ENCODE measurements at places on chromosomes 4 and X.

GRCh38 chr4:73885574-73886267 is 16.5 kb downstream of the CXCL1 start:
- DNase-seq = no peak

DNA sequence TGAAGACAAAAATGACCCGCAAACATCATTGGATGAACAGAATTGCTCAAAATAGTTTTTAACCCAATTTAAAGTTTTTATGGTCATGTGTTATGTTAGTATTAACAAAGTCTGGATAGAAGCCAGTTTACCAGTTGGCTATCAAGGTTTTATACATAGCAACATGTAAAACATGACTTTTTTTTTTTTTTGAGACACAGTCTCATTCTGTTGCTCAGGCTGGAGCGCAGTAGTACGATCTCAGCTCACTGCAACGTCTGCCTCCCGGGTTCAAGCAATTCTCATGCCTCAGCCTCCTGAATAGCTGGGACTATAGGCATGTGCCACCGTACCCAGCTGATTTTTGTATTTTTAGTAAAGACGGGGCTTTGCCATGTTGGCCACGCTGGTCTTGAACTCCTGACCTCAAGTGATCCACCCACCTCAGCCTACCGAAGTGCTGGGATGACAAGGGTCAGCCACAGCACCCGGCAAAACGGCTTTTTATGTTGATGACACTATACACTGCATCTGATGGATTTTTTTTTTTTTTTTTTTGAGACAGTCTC is 3.4 kb downstream of the SAT1 start:
- DNase-seq = no peak

DNA sequence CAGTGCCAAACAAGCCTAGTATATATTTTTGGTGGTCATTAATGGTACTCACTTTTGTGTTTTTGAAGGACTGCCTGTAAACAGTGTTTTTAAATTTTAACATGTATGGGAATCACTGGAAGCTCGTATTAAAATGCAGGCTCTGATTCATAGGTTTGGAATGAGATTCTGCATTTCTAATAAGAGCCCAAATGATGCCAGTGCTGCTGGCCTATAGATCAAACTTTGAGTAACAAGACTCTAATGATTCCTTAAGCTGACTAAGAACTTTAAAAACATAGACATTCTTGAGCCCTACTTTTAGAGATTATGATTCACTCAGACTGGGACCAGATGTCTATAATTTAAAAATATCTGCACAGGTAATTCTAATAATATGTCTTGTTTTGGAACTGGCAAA is 823.2 kb upstream of the LCORL start:
- no peak for DNase-seq

GRCh38 chr4:117466388-117466787 is 381.0 kb upstream of the TRAM1L1 start:
- no peak for DNase-seq

GRCh38 chrX:108245462-108245861 is 153.9 kb downstream of the ATG4A start:
- DNase-seq = no peak

- no peak for DNase-seq
These were observed 177.8 kb downstream of the NPFFR2 start for GRCh38 chr4:72209600-72209999.

DNA sequence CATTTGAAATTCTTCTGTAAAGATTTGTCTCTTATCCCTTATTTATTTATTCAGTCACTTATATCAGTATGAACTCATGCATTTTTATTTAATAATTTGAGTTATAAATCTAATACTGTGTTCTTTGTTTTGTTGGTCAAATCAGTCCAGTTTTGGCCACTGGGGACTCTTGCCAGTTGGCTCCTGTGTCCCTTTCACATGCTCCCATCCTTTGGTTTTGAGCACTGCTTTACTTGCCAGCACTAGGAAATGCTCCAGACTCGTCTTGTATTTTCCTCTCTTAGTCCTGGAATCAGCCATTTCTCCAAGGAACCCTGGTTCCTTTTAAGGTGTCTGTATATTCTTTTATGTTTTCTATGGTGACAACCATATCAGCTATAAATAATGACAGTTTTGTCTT is 28.1 kb downstream of the KANTR start:
- DNase-seq = no peak

GRCh38 chr4:184322328-184323025 is 104.8 kb upstream of the ENPP6 start:
- DNase-seq = no peak

GRCh38 chrX:143683486-143683885 is 37.1 kb downstream of the SPANXN2 start:
- DNase-seq = no peak

- DNase-seq = no peak
These were observed 24.5 kb downstream of the HCCS start for GRCh38 chrX:11135564-11136185.

GRCh38 chrX:37783305-37783704 is 3.4 kb downstream of the CYBB start:
- DNase-seq = no peak

DNA sequence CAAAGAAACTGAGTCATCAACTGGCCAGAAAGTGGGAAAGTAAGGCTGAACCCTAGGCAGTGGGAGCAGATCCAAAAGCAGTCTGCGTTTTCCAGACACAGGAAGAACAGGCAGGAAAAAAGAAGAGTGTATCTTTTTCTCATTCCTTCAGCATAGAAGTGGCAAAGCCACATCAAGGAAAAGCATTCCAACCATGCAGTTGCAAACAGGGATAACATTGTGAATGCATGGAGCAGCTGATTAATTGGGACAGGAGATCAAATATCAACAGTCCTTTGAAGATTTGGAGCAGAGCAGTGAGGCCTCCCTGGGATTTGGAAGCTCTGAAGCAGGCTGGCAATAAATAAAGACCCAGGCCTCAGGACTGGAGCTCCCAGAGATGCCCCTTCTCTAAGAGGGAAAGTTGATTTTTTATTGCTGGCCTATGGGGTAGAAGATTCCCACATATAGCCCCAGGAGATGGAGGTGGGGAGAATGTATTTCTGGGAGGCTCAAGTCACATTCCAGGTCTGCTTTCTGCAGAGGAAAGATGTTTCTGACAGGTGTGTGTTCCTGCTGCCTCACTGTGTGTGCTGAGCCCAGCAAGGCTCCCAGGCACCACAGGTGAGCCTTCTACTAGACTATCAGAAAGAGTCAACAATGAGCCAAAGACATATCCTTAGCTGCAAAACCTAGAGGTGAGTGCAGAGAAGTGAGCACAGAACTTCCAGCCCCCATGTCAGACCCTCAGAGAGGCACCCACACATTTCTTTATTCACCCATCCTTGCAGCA is 222.5 kb downstream of the RAB28 start:
- DNase-seq = no peak

- no peak for DNase-seq
These were observed 7.6 kb upstream of the TLR2 start for GRCh38 chr4:153676486-153676885.

- no peak for DNase-seq
These were observed 127.4 kb downstream of the ZNF330 start for GRCh38 chr4:141348125-141348524.

GRCh38 chrX:51608766-51609165 is 9.9 kb downstream of the CENPVL3 start:
- DNase-seq = no peak

- DNase-seq = no peak
These were observed 235.2 kb upstream of the FAT1 start for GRCh38 chr4:186958726-186959350.

- no peak for DNase-seq
These were observed 130.6 kb upstream of the FAT4 start for GRCh38 chr4:125184116-125184515.

- no peak for DNase-seq
These were observed 6.9 kb upstream of the AFF1 start for GRCh38 chr4:86927843-86928395.

- no peak for DNase-seq
These were observed 12.9 kb downstream of the DCK start for GRCh38 chr4:71006203-71006907.

DNA sequence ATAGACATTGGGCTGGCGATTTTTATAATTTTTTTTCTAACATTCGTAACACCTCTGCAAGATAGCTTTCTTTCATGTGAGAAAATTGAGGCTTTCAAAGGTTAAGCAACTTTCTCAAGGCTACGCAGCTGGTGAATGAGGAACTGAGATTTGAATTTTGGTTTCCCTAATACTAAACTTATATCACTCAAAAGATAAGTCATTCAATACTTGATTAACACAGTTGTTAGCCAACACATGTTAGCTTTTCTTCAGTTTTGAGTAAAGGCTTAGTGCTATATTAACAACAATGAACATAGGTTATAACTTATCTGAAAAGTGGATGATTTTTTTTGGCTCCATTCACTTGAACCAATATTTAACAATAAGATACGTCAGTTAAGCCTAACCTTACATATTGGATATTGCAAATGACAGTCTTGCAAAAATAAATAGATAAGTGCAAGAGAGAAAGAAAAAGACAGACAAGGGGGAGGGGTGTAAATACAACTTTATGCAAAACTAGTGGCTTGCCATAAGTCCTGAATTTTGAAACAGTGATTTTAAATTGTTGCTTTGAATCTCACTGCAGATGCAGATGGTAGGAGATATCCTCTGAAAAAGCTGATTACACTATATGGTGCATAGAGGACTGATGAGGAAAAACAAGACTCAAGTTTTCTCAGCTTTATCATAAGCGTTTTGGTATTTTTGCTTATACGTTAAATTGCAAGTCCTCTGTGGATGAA is 11.1 kb upstream of the GPM6A start:
- no peak for DNase-seq

GRCh38 chr4:25984796-25985195 is 70.8 kb downstream of the SMIM20 start:
- DNase-seq = no peak

DNA sequence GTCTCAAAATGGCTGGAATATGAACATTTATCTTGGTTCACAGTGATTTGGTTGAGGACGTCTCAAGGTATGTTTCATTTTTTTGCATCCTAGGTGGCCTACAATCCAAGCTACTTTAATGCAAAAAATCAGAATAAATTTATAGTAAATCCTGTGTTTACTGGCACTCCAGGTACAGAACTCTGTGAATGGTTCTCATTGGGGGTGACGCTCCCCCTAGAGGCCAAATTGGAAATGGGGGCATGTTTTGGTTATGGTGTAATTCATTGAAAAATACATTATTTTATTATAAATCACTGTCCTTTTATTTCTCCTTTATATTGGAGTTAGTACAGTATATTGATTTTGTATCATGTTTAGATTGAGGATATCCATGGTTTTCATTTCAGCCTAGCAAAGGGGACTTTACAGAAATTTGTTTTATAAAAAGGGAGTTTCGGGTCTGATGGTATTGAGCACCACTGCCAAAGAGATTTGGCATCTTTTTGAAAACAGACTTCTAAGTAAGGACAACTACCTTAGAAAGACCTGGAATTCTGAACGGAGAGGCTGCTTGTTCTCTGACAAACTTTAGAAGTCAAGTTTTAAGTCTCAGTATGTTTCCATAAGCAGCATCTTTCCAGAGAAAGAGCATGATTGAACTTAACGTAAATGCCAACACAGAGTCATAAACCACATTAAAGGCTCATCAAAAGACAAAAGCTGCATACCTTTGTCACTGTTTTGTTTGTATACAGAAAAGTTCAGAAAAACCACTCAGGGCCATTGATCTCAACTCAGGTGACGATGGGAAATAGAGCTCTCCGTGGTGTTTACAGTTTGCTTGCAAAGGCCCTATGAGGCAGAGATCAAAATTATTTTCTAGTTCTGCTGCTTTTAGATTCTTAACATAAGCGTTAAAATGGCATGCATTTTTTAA is 19.4 kb downstream of the MTM1 start:
- no peak for DNase-seq

DNA sequence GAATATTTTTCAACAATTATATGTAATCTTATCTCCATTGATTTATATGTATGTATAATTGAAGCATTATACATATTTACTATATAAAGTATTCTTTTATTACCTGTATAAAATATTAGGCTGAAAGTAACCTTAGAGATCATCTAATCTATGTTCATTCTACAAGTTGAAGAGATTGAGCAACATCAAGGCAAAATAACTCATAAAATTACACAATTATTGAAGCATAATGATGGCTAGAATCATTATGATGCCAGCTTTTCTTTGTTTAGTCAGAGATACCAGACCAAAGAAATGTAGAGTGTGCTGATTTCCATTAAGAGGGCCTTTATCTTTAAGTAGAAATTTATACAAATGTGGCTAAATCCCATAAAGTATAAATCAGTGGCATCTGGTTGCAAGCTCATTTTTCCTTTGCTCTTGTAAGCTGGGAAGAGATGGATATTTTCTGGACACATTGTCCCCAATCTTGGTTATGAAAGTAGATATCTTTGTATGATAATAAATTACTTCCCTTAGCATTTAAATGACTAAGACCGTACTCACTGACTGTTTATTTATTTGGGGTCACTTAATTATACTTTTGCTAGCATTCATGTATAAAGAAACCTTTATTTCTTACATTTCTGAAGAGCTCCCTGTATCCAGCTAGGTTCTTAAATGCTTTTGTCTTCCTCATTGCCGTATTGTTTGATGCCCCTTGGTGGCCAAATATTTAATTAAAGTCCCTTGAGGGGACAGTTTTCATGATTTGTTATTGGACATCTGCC is 339.8 kb downstream of the PCDH7 start:
- no peak for DNase-seq

GRCh38 chr4:84681486-84682274 is 98.8 kb downstream of the CDS1 start:
- no peak for DNase-seq

GRCh38 chr4:133095591-133095990 is 53.5 kb upstream of the PCDH10 start:
- DNase-seq = no peak

GRCh38 chrX:20140420-20140819 is 1.2 kb downstream of the EIF1AX start:
- no peak for DNase-seq

- no peak for DNase-seq
These were observed 10.8 kb downstream of the CETN2 start for GRCh38 chrX:152819732-152820131.

- DNase-seq = no peak
These were observed 711.2 kb upstream of the NDST4 start for GRCh38 chr4:115824630-115825029.

GRCh38 chr4:182212211-182212761 is 30.9 kb upstream of the TENM3 start:
- no peak for DNase-seq

GRCh38 chr4:53706422-53707032 is 115.2 kb upstream of the LNX1 start:
- no peak for DNase-seq

DNA sequence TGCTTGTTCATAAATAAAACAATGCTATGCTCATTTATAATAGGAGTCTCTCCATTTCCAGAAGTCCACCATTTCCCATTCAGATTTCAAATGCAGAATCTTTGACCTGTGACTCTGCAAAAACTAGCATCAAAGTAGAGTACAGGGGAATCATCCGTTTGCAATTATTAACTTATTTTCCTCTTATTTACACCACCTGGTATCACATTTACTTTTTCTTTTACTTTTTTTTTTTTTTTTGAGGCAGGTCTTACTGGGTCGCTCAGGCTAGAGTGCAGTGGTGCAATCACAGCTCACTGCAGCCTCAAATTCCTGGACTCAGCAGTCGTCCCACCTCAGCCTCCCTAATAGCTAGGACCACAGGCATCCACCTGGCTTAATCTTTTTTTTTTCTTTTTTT is 37.6 kb downstream of the RBM47 start:
- DNase-seq = no peak

Measured in cerebellar nuclear complex (tissue), 1 donor.